ENCODE measurements at places on chromosomes 3 and 15. TPM values are rescaled to one million over a fixed set of nuclear protein-coding genes. Genes with fewer than 3 reads are reported as not detected.

Gene CISH
- 0.48 TPM for total RNA-seq

Gene SRGAP3
- total RNA-seq: 0.31 TPM

Gene CHP1
- 62.3 TPM for total RNA-seq

Gene UPK1B
- total RNA-seq: 12.8 TPM

Gene P3H2
- 42.0 TPM for total RNA-seq

Gene TAGLN3
- total RNA-seq: not detected

Gene ZNF501
- total RNA-seq: not detected

Gene ASB14
- total RNA-seq: not detected

Gene PRTG
- total RNA-seq: 12.5 TPM

Gene GOLGA8T
- 0.66 TPM for total RNA-seq

Gene GTF2E1
- 15.4 TPM for total RNA-seq

Gene ACP3
- total RNA-seq: not detected

Gene ZNF662
- total RNA-seq: not detected

Gene CAND2
- total RNA-seq: 0.26 TPM

Gene SRP14
- 261 TPM for total RNA-seq

Gene GRK7
- total RNA-seq: not detected

Gene TMEM44
- total RNA-seq: 10.8 TPM

Gene CFAP20DC
- total RNA-seq: 1.7 TPM

Gene CADPS
- not detected for total RNA-seq

Gene ACTC1
- 0.52 TPM for total RNA-seq

Gene DAG1
- 61.0 TPM for total RNA-seq

Measured in A549 treated with DMSO at 1 μM for 4 hours (cell line).